ENCODE measurements at places on chromosomes 12 and 14.

GRCh38 chr12:56721216-56721615, 3.9 kb downstream of the NACA start:
- DNase-seq, result no peak

- peak; percentile 12 for DNase-seq
Observed at GRCh38 chr12:57611108-57611826, at the start of gene ARHGEF25. Gene ARHGEF25 (plus strand): TSS chr12:57611435. CDS start chr12:57611895, 460 bp downstream.

DNA sequence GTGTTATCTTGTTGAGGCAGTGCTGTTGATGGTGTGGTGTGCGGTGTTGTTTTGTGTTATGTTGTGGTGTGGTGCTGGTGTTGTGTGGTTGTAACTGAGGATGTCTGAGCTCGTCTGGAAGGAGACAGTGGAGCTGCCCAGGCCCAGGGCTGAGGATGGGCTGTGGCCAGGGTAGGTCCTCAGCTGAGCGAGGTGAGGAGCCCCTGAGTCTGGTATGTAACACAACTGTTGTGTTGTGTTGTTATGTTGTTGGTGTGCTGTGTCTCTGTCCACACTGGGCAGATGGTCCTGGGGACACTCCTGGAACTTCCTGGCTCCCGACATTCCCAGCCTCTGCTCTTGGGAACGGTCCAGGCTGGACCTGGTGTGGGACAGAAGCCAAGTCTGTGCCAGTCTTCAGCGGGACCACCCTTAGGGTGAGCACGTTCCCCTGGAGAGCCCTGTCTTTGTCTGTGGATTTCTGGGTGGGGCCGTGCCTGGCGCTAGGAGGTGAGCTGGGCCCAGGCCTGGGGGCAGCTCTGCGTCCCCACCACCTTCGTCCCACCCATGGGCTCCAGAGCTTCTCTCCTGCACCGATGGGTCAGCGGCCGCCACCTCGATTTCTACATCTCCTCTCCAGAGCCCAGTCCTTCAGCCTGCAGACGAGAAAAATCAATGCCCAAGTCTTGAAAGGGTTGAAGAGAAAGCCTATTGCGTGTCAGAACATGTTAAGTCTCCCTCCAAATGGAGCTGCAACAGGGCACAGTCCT, 27.4 kb upstream of the SFSWAP start:
- DNase-seq, result no peak

DNA sequence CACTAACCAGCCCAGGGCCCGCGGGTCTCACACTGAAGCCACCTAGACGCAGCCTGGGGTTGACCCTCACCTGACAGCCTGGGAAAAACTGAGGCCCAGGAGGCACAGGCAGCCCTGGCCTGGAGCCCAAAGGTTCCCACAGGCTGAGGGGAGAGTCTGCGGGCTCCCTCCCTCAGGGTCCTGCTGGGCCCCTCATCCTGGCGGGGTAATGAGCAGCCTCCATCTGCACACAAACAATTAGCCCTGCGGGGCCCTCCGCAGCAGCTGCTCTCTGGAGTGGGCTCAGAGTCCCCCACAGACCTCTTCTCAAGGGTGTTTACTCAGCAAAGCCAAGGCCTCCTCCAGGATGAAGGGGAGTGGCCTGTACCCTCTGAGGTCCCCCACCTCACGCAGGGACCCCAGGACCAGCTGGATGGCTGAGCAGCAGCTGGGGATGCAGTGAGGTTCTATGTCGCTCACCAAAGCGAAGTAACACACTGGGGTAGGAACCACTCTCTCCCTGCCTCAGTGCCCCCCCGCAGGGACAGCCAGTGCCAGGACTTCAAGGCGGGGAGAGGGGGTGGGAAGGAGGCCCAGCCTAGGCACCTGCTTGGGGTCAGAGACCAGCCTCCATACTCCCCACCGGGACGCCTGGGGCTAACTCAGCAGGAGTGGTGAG, 7.3 kb downstream of the AKT1 start:
- DNase-seq, result no peak

GRCh38 chr12:94813314-94813713, 163.0 kb upstream of the TMCC3 start:
- DNase-seq, result no peak

GRCh38 chr14:95497561-95498011, 18.9 kb downstream of the SYNE3 start:
- no peak for DNase-seq

DNA sequence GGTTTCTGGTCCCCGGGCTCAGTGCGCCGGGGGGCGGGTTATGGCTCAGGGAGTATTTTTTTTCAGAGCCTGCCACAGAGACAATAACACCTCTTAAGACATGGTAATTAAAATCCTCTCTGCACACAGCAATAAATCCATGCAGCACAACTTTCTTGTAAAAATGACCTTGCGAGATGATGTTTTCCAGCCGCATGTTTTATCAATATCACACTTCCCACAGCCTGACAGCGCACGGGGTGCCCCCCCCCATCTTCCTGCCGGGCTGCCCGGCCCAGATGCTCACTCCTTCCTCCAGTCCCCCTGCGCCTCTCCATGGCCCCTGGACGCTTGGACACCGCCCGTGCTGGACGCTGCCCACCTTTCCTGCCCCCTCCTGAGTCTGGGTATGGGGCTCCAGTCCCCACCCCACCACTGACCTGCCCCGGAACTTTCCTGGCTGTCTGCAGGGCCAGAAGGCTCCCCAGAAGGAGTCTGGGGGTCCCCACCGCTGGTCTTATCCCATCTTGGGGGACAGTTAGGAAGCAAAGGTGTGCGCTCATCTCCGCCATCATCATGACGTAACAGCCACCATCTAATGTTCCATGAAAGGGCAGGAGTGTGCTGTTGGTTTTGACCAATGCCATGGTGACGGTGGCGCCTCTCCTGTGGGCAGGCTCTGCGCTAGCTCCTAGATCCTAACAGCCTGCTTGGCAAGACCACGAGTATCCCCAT, 182.9 kb downstream of the KIF26A start:
- DNase-seq, result no peak

GRCh38 chr12:97756066-97756666, 293.6 kb downstream of the RMST start:
- DNase-seq, result no peak

- no peak for DNase-seq
Observed at GRCh38 chr14:72645706-72646105, 248.2 kb downstream of the DPF3 start.

DNA sequence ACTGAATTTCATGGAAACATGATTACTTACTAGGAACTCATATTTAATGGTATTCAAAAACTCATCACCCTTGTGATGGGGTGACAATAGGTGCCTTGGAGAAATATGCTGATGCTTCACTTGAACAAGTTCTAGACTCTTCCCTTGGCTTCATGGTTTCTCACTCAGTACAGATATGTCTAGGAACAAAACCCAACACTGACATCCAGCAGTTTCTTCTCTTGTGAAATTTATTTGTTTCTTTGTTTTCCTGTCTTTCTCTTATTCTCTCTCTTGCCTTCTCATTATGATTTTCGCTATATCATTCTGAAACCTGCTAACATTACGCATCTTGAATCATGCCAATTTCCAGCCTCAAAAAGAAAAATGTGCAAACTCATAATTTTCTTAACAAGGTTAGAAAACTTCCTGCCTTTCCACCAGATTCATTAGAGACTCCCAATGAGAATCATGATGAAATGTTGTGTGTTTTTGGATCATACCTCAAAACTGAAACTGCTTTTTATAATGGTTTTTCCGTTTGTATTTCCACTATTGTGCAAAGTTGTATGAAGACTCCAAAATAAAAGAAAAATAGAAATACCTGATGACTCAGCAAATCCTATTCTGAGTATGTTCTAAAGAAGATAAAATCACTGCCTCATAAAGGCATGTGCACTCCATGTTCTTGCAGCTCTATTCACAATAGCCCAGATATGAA, 1021.5 kb downstream of the TMEM121 start:
- peak; percentile 13 for DNase-seq

- DNase-seq, result no peak
Observed at GRCh38 chr12:120705618-120706017, 4.6 kb upstream of the UNC119B start.

DNA sequence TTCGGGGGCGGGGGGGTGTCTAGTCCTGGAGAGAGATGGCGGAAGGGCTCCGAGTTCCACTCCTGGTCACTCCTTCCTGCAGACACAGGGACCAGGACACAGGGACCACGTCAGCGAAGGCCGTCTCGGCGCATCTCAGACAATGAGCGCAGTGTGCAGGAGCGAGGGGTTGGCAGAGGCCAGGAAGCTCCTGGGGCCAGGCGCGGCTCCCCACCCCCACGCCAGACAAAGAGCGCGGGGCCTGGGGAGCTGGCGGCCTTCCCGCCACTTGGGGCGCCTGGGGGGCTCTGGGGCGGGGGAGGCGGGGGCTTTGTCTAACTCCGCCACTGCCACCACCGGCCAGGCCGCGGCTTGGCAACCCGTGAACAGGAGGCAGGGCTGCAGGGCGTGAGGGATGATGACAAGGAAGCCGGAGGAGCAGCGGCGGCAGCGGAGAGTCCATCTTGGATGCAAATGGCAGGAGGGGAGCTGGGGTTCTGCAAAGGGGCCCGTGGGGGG, 2.2 kb downstream of the CDK2AP1 start:
- peak; percentile 26 for DNase-seq

DNA sequence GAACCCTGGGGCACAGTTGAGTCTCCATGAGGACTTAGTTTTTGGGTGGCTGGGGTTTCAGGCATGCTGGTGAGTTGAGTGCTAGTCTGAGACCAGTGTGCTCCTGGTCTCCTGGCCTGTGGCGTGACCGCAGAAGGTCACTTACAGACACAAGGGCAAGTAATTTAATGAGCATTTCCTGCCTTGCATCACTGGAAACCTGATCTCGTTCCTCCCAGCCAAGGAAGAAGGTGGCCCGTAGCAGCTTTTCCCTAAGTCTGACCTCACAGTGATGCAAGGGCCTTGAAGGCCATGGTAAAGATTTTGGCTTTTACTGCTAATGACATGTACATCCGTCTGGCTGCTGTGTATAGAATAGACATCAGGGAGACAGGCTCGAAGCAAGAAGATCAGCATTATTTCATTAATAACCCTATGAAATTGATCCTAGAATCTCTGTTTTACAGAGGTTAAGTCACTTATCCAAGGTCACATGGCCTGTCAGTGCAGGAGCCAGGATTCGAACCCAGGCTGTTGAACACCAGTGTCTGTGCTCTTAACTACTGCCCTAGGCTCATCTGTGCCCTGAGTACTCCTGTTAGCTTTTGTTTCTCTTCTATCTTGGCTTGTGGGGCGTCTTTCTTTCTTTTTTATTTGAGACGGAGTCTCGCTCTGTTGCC, 4.6 kb downstream of the TMEM120B start:
- DNase-seq, result no peak

DNA sequence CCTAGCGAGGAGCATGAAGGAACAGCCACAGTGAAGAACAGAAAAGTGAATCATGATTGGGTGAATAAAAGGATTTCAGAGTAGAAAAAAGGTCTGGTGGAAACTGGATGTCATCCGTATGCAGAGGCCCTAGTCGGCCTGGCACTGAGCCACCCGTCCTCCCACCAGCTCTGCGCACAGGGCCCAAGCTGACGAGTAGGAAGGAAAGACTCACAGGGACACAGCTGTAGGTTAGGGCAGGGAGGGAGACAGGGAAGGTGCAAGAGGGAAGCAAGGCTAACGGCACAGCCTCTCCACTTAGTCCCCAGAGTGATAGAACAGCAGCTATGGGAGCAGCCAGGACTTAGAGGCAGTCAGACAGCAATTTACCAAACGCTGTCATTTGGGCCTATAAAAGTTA, 112.6 kb downstream of the KCNK10 start:
- DNase-seq, result no peak

DNA sequence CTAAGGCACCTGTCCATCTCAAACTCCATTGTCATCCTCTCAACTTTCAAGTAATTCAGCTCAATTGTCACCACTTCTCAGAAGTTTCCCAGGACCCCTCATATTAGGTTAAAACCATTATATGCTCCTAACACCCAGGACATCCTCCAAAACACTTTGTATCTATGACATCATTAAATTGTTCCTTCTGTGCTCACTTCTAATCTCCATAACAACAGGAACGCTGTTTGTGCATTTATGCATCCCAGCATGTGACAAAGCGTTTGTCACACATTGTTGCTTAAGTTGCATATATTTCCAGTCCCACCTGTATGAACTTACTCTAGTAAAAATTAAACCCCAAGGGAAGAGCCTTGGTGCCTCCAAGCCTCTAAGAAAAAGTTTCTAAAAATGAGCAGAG, 133.9 kb downstream of the TBX5 start:
- no peak for DNase-seq

- no peak for DNase-seq
Observed at GRCh38 chr14:104552738-104553125, 26.8 kb upstream of the C14orf180 start.

DNA sequence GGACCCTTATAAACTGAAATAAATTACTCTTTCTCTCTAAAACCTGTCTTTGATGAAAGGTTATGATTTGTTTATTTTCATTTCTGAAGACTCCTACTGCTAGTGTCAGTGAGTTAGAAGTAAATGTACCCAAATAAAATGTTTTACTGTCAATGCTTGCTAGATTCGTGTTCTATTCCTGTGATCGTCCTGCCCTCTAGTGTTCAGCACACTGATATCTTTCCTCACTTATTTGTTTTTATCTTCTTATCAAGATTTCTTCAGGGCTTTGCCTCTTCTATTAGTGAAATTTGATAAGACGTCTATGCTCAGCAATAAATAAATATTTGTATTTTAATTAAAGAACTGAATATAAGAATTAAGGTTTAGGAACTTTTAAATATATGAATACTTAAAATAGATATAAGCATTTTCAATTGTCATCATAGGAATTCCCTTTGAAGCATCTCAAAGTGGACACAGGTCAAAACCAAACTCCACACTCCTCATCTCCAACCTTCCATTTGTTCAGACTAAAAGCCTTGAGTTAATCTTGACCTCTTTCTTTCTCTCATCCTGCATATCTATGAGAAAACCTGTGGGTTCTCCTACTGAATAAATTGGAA, 75.8 kb downstream of the C12orf50 start:
- DNase-seq, result peak; percentile 3

GRCh38 chr12:122394626-122395194, 27.8 kb downstream of the CLIP1 start:
- DNase-seq, result no peak

- DNase-seq, result no peak
Observed at GRCh38 chr12:81255456-81255855, 177.6 kb downstream of the ACSS3 start.

GRCh38 chr14:90495357-90496276, 98.8 kb downstream of the CALM1 start:
- DNase-seq, result peak; percentile 61

- DNase-seq, result no peak
Observed at GRCh38 chr14:53399057-53399456, 245.9 kb upstream of the DDHD1 start.

GRCh38 chr12:103580026-103580425, 7.0 kb upstream of the STAB2 start:
- DNase-seq, result no peak

- no peak for DNase-seq
Observed at GRCh38 chr14:93220509-93220908, 13.5 kb downstream of the UBR7 start.
